Fibroblast of the aortic adventitia (primary cell): ENCODE measurements at places on chromosomes 6 and 20. TPM values are rescaled to one million over a fixed set of nuclear protein-coding genes. Genes with fewer than 3 reads are reported as not detected.

The NXT1 gene
- total RNA-seq = 11.4 and 30.8 TPM in 2 replicates

GRCh38 chr6:6365242-6365641 is 44.8 kb upstream of the F13A1 start:
- DNase-seq = no peak

DNA sequence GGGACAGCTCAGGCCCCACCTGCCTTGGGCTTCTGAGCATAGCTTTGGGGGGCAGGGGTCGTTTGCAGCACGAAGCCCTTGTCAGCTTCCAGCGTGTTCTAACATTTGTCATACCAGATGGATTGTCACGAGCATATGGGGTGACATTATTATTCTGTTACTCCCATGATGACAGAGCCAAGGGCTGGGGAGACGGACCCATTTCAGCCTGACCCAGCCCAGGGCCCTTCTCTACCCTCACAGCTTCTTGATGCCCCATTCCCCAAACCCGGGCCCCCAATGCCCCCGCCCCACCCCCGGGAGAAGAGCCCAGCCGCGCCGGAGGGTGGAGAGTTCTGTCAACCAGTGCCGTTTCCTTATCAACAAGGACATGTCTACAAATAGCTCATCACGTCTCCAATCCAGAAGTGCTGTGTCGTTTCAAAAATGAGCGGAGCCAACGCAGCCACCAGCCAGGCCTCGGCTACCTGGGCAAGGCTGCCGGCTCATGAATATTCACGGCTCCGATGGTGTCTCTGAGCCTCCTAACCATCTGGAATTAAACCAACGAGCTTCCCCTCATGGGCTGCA is 9.6 kb upstream of the CHRNA4 start:
- no peak for DNase-seq

GRCh38 chr6:113466526-113466925 is 390.6 kb upstream of the MARCKS start:
- no peak for DNase-seq

DNA sequence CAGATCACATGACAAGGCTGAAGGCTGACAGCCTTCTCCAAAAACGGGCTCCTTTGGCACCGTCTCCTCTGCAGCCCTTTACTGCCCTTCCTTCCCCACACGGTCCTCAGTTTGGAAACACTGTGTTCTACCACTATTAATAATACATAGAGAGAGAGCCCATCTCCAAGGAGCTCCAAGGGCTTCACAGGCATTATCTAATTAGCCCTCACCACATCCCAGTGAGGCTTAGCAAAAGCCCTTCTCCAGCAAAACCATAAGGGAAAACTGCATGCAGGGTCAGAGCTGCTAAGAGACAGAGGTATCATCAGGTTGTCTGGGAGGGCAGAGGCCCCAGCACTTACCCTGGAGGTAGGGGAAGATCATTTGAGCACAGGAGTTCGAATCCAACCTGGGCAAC is 169.3 kb upstream of the JARID2 start:
- no peak for DNase-seq

- DNase-seq = no peak
Measured at GRCh38 chr6:64547594-64548268, 912.1 kb downstream of the PHF3 start.
